ENCODE measurements at places on chromosomes 11 and 22.

DNA sequence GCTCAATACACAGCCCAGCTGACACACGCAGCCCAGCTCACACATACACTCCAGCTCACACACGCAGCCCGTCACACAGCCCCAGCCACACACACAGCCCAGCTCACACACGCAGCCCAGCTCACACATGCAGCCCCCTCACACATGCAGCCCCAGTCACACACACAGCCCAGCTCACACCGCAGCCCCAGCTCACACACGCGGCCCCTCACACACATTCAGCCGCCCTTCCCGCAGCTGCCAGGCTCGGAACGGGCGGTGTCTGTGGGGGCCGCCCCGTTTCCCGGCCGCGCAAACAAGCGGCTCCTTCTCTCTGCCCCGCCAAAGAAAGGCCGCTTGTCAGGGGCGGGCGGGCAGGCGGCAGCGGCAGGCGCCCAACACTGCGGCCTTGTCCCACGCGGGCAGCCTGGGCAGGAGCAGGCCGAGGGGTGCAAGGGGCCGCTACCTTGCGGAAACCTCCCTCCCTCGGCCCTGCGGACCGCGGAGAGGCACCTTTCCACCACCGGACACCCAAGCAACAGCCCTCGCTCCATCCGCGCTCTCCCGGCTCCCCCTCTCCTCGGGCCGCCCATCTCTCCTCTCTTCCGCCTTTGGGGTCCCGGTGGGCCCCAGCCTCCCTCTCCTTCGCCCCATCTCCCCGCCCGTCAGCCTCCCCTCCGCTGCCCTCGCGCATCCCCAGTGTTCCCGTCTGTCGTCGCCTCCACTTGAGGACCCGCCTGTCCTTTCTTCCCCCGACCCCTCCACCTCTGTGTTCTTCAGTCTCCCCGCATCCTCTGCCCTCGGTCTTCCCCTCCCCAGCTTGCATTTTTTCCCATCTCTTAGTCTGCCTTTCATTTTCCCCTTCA is 2.2 kb downstream of the PHLDB1 start:
- no peak for DNase-seq

DNA sequence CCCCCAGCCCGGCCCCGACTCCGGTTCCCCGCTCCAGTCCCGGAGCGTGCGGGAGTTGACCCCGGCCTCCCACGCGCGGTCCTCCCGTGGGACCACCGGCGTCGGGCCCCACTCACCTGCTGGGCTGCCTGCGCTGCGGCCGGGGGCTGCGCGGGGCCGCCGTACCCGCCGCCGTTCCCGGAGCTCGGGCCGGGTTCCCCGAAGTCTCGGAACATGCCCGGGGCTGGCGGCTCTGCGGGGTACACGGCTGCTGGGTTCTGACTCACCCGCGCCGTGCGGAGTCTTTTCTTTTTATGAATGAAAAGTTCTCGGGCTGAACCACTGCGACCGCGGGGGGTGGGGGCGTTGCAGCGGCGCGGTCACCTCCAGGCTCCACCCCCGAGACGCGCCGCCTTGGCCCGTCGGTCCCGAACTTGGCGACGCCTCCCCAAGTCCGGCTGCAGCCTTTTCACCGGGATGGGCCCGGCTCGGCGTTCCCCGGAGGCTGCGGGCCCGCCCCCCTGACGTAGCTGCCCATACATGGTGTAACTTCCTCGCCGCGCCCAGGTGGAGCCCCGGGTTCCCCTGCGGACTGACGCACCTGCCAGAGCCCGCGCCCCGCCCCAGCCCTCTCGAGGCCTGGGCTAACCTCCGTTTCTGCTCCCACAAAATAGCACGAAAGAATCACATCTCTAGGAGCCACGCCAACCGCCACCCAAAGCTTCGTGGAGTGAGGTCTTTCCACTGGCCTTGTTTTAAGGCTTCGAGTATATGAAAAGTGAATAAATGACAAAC is at the start of gene FOSL1:
Gene FOSL1, minus strand, starts transcription at position 264 of the 774 bp plus-strand sequence. Its CDS starts 49 bp downstream, at position 215.
- DNase-seq: no peak

DNA sequence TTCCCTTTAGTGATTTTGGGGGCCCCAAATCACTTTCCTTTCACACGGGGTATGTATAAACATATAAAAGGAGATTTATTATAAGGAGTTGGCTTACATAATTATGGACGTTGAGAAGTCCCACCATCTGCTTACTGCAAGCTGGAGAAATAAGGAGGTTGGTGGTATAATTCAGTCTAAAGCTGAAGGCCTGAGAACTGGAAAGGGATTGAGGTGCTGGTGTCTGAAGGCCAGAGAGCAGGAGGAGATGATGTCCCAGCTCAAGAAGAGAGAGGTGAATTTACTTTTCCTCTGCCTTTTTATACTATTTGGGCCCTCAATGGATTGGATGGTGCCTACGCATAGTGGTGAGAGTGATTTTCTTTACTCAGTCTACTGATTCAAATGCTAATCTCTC is 1.3 kb upstream of the ZNF202 start:
- no peak for DNase-seq

GRCh38 chr11:99019696-99020095 is 1.1 kb upstream of the CNTN5 start:
- no peak for DNase-seq

Measured in neuronal stem cell (in vitro differentiated cells).